ENCODE measurements at places on chromosomes 4 and X.

DNA sequence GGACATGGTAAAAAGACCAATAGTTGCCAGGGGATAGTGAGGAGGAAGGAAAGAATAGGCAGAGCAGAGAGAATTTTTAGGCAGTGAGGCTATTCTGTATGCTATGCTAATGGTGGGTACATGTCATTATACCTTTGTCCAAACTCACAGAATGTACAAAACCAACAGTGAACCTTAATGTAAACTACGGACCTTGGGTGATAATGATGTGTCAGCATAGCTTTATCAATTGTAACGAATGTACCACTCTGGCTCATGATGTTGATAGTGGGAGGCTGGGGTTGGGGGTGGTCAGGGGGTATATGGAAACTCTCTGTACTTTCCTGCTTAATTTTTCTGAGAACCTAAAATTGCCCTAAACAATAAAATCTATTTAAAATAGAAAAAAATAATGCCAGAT lies 37.7 kb upstream of the ACSL4 start:
- no peak for DNase-seq

DNA sequence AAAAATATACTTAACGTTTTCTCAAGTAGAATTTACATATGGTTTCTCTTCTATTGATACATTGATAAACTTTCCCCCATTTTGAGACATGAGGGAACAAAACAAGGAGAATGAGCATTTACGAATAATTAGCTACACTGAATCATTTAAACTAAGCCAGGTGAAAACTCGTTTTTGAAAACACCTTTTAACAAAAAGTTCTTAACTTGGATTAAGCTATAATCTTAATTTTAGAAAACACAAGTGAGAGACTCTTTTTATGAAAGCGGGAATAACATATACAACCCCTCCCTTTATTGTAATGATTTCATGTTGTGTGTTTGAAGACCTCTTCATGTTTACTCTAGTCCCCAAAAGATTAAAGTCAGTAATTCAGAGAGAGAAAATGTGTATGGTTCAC lies 20.1 kb downstream of the PDLIM3 start:
- DNase-seq, result no peak

DNA sequence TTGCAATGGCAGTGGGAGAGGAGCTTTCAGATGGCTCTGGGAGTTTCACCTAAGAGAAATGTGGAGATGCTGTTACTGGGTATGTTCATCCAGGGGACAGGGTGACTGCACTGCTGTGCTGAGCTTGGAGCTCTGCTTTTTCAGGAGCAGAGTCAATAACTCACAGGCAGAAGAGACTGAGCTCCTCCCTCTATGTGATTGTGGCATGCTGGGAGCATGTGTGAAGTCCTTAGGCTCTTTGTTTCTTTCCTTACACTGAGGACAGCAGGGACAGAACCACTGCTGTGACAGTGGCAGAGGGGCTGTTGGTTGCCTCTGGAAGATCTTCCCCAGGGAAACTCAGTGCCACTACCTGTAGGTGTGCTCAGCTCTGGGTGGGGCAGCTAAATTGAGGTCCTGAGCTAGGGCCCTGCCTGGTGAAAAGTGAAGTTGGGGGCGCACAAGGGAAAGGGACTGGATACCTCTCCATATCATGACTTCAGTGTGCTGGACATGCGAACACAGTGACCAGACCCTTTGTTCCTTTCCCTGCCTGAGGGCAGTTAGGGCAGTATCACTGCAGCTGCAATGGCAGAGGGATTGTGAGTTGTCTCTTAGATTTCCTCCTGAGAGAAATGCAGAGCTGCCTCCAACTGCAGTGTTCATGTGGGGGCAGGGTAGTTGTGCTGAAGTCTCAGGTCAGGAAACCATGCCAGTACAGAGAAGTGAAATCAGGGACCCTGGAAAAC lies 156.7 kb downstream of the TENT5D start:
- DNase-seq, result no peak

DNA sequence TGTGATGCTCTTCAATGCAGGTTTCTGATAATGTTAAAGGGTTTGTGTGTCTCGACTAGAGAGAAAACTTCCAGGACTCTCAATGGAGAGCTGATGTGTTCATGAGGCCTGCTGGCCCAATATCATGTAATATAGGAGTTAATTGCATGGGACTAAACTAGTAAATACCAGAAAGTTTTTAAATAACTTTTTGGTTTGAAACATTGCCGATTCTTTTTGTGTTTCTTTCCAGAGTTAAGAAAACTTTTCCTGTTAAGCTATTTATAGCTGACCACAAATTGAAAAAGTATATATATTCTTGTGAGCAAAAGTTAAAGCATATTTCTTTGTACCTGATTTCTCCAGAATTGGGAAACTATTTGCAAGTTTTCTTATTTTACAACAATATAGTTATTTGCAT lies 49.7 kb downstream of the FAM9B start:
- no peak for DNase-seq

- no peak for DNase-seq
Observed at GRCh38 chr4:109729117-109729717, 653 bp downstream of the PLA2G12A start.

GRCh38 chr4:168361365-168362024 lies 42.9 kb upstream of the DDX60 start:
- DNase-seq, result no peak

- no peak for DNase-seq
Observed at GRCh38 chrX:9048801-9049200, 14.9 kb upstream of the FAM9B start.

GRCh38 chrX:150348365-150348764 lies 14.8 kb upstream of the MAMLD1 start:
- DNase-seq, result peak; percentile 36

DNA sequence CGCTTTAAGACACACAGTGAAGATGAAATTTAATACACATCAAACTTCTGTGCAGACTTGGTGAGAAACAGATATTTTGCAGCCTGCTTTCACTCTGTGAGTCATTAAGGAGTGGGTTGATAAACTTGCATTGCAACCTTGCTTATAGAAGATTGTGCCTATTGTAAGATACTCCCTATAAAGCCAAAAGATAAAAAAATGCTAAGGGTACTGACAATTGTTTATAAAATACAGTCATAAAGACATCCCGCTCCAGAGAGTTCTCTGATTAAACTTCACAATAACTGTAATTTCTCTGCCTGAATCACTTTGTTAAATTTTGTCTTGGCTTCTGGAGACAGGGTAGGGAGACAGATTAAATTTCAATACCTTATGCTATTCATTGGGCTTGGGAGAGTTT lies 49.1 kb downstream of the GALNT7 start:
- no peak for DNase-seq

DNA sequence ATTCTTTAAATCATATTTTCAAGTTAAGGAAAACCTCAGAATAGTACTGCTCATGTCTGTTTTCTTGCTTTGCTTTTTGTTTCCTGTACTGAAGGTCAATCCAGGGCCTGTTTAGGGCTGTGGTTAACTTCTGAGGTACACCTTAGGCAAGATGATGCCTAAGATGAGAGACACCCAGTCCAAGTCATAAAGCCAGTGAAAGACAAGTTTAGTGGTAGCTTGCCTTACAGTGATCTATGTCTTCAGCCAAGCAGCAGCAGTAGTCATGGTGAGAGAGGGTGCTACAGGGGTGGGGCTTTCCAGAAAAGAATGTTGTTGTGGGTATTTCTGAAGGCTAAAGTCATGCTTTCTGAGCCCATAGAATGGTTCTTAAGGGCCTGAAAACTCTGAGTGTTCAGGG lies 173.7 kb downstream of the VSIG4 start:
- DNase-seq, result no peak

DNA sequence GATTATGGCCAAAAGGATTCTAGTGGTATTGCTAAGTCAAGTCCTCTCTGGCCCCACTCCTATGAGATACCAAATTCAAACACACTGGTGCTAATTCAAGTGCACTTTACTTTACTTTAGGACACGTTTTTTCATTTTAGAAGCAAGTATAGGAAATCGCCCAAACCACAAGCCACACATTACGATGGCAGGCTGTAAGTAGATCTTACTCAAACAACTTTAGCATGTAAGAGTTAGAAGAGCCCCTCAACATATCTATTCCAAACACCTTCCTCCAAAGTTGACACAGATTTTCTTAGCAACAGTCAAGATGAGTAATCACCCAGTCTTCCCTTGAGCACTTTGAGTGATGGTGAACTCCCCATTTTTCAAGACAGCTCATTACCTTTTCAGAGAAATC lies 43.6 kb downstream of the DRD5 start:
- no peak for DNase-seq

DNA sequence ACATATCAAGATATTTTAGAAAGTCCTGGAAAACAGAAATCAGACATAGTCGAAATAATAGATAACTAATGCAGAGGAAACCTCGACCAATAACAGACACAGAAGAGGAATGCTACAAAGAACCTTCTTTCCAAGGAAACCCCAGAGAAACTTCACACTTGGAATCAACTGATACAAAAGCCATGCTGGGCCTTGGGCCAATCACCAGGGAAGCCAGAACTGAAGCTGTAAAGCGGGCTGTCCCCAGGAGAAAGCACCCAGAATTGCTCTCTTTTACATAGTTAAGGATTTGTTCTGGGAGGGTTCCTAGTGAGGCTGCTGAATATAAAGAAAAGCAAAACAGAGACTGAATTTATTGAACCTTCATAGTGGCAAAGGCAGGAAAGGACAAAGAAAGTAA lies 100.5 kb downstream of the PRDM5 start:
- DNase-seq, result no peak

GRCh38 chrX:19683358-19683757 lies 168.1 kb upstream of the MAP3K15 start:
- DNase-seq, result no peak

DNA sequence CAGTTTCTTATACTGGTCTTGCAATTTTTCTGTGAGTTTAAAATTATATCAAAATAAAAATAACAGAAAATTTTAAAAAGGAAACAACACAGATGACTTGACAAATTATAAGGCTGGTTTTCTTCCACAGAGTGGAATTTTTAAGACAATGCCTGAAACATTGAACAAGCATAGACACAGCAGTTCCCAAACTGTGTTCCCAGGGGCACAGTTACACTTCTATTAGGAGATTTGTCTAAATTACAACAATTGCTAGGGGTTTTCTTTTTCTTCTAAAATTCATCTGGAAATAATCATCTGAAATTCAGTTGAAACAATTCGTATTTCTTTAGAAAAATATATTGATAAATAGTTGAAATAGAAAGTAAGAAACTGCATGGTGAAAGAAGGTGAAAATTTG lies 26.2 kb downstream of the PDE5A start:
- DNase-seq, result no peak

DNA sequence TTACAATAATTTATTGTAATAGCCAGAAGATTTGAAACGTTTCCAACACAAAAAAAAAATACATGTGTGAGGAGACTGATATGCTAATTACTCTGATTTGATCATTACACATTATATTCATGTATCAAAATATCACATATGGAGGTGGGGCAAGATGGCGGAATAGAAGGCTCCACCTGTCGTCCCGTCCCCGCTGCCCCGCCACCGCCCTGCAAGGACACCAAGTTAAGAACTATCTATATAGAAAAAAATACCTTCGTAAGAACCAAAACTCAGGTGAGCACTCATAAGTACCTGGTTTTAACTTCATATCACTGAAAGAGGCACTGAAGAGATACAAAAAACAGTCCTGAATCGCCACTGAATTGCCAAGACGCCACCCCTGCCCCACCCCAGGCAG lies 60.9 kb upstream of the SCRG1 start:
- DNase-seq, result no peak

- DNase-seq, result no peak
Observed at GRCh38 chr4:162017863-162018262, 145.9 kb downstream of the FSTL5 start.

GRCh38 chrX:115364670-115365069 lies 75.2 kb downstream of the LUZP4 start:
- no peak for DNase-seq

DNA sequence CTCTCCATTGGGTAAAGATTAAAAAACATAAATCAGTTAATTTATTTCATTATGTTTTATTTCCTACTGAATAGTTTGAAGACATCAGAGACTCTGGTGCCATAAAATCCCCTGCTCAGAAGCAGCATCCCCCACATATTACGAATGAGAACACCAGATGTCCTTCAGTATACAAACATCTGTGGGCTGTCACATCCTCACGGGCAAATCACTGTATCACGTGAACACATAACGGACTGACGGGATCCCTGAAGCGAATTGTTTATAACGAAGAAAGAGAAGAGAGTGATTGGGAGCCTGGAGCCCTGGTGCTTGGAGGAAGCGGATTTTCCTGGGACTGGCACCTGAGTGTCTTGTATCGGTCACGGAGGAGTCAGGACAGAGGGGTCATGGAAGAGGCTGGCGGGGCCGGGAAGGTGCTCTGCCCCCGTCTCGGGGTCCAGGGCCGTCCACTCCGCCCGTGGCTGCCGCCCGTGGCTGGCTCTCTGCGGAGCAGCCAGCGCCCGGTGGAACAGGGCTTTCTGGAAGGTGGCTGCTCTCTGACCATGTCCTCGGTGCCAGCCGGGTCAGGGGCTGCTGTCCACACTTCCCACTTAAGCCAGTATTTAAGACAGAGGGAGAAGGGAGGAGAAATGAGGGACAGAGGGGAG lies 452.7 kb upstream of the FAT1 start:
- no peak for DNase-seq

- DNase-seq, result peak; percentile 27
Observed at GRCh38 chrX:30620980-30621618, 32.1 kb upstream of the GK start.

DNA sequence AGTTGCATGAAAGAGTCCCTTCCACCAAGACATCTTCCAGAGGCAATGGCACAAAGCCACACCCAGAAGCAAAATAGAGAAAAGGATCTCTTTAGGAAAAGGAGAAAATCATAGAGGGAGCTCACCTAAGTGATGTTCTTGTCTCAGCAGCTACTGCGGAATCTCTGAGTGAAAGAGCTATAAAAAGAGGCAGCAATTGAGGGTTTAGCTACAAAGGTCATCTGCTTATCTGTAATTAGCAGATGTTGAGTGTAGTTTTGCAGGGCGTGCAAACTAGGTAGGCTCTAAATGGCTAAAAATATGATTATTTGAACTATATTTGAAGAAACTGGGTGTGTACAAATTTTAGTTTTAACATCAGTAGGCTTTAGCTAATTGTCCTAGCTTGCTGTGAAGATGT lies 276.0 kb downstream of the HS3ST1 start:
- DNase-seq, result no peak

GRCh38 chr4:106615961-106616360 lies 247.4 kb upstream of the GIMD1 start:
- DNase-seq, result no peak

- DNase-seq, result no peak
Observed at GRCh38 chr4:3783693-3784306, 17.6 kb downstream of the ADRA2C start.

- DNase-seq, result no peak
Observed at GRCh38 chr4:169258141-169258540, 12.6 kb downstream of the SH3RF1 start.

GRCh38 chrX:123504630-123505270 lies 228.1 kb downstream of the THOC2 start:
- DNase-seq, result no peak

GRCh38 chr4:7630568-7631287 lies 196.0 kb upstream of the PSAPL1 start:
- DNase-seq, result peak; percentile 80

- DNase-seq, result peak; percentile 62
Observed at GRCh38 chrX:120365320-120365719, 3.4 kb downstream of the ATP1B4 start.

GRCh38 chr4:149702414-149703293 lies 113.0 kb downstream of the IQCM start:
- DNase-seq, result no peak
